ENCODE measurements at places on chromosomes 3 and 15.

GRCh38 chr3:49674497-49674983 is 389 bp downstream of the APEH start:
- DNase-seq: no peak

DNA sequence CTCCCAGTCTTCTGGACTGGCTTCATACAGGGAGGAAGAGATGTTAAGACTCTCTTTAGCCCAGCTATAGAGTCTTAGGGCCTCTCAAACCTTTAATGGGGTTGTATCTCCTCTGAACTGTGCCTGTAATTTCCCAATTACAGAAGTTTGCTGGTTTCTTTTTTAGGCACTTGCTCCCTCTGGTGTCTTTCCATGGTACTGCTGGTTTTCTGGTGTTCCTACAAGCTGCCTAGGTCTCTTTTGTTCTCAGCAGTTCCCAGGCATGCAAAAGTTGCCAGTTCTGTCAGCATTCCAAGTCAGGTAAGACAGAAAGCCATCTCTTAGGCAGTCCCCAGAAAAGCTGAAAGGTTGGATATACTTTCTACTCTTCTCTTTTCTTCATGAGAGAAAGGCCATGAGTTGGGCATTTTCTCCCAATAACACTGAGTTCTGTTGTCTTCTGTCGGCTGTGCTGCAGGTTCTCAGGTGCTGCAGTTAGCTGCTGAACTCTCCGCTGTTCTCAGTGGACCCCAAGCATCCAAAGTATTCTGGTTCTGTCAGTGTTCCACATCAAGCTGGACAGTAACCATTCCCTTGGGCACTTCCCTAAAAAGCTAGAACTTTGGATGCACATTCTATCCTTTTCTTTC is 54.4 kb upstream of the EHHADH start:
- peak; percentile 21 for DNase-seq

DNA sequence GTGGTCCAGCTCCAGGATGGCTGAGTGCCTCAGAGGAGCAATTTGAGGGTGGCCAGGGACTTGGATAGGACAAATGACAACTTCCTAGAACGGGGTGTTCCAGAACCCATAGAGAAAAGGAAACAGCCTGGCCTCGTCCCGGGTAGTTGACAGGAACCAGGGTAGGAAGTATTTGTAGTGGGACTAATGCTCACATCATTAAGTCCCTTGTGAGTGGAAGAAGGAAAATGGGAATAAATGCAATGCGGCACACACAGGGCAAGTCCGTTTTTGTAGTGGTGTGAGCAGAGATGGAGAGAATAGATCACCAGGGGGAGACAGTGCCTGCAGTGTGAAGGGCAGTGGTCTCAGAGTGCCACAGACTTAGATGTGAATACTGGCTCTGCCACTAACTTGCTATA is 19.6 kb downstream of the TIMP4 start:
- peak; percentile 19 for DNase-seq

DNA sequence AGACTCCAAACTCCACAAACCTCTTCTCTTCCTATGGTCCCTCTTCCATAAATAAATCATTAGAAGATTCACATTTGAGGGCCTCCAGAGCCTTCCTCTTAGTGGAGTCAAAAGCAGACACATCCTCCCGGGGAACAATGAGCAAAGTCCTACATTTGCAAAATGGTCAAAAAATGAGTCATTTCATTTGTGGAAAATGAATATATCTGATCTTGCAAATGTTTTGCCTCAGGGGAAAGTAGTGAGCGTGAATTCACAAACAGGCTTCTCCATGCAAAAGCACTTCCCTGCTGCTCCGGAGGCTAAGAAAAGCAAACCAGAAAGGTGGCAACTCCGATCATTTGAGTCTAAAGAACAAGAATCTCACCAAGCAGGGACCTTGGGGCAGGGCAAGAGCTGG is 86.7 kb upstream of the IQSEC1 start:
- no peak for DNase-seq

GRCh38 chr3:64345371-64345770 is 120.1 kb upstream of the PRICKLE2 start:
- no peak for DNase-seq

GRCh38 chr15:35909414-35909813 is 363.4 kb upstream of the DPH6 start:
- no peak for DNase-seq

DNA sequence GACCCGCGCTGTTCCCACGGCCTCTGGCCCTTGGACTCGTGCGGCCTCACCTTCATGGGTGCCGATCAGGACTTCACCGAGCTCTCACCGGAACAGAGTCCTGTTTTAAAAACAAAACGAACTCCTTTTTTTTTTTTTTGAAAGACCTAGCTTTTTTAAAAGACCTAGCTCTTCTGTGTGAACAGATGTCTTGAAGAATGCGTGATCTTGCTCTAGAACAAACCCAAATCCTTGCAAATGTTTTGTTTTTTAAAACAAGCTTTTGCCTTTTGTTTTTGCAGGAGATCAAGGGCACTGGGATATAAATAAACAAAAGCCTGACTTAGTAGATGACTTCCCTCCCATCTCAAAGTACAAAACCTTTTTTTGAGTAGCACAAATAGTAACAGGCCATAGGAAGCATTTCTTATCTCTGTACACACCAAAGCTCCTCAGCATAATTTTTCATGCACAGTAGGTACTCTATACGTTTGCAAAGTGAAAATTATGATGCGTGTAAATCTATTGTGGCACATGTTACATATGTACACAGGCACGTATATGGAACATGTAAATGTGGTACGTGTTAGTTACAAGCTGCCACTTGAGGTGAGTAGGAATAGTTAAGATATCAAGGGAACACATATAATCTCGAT is 1.1 kb upstream of the MSL2 start:
- peak; percentile 31 for DNase-seq

- DNase-seq: no peak
Observed at GRCh38 chr3:52090933-52091468, 34.6 kb upstream of the DUSP7 start.

- no peak for DNase-seq
Observed at GRCh38 chr3:6805236-6805635, 55.7 kb upstream of the GRM7 start.

GRCh38 chr3:50478051-50478450 is 25.4 kb downstream of the CACNA2D2 start:
- no peak for DNase-seq

DNA sequence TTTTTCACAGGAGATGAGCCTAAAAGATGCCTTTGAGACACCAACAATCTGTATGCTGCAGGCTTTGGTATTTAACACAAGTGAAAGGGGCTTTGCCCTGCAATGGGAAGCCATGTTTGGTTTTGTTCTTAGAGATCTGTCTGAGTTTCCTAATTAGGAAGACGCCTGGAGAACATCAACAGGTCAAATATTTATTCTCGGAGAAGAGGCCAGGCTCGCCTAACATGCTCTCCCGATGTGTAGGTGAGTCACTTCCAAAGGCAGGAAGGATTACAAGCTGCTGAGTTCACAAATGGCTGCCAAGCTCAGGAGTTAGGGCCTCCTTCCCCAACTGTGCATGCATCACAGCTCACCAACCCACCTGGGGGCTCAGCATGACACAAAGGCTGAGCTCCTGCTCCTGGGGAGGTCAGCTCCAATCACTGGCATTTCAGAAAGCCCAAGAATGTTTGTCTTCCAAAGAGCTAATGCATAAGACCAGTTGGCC is 119.5 kb upstream of the PRICKLE2 start:
- no peak for DNase-seq

GRCh38 chr15:71494563-71495397 is 315.6 kb upstream of the NR2E3 start:
- no peak for DNase-seq

- no peak for DNase-seq
Observed at GRCh38 chr3:121836064-121836463, 1.1 kb downstream of the EAF2 start.

DNA sequence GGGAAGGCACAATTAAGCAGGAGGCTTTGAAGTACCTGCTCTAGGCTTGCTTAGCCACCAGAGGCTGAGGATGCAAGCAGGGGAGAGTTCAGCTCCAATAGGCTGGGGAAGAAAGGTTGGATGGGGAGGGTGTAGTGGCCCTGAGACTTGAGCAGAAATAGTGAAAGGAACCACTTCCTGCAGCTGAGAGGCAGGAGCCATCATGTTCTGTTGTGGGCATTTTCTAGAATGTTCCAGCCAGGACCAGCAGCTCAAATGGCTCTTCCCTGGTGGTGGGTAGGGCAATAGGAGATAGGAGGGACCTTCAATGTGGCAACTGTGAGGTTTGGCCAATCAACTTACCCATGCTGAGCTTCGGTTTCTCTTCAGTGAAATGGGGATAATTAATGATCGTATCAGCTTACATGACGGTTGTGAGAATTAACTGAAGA is 79.1 kb upstream of the CGNL1 start:
- DNase-seq: peak; percentile 11

GRCh38 chr3:160987982-160988964 is 116.9 kb downstream of the B3GALNT1 start:
- DNase-seq: no peak

- DNase-seq: no peak
Observed at GRCh38 chr3:88000853-88001252, 58.0 kb downstream of the CGGBP1 start.

DNA sequence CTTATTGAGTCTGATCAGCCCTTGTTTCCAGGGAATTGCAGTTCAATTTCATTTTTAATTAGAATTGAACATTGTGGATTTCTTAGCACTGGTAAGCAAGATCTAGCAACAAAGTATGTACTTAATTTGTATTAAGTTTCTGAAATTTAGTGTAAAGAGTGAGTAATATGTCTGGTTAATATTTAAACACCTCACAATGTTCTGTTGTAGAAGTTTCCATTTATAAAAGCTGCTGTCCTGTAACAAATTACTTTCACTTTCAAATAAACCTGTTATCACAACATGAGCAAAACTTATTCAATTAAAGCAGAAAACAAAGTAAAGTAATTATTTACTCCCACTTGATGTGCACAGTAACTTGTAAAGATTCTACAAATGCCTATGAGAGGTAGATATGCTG is 448.5 kb downstream of the NAALADL2 start:
- DNase-seq: no peak

GRCh38 chr3:48151058-48151806 is 37.0 kb downstream of the CDC25A start:
- DNase-seq: peak; percentile 44

GRCh38 chr3:147423798-147424580 is 14.8 kb downstream of the ZIC1 start:
- DNase-seq: no peak

GRCh38 chr15:78374436-78375393 is 34.6 kb downstream of the CRABP1 start:
- DNase-seq: no peak

DNA sequence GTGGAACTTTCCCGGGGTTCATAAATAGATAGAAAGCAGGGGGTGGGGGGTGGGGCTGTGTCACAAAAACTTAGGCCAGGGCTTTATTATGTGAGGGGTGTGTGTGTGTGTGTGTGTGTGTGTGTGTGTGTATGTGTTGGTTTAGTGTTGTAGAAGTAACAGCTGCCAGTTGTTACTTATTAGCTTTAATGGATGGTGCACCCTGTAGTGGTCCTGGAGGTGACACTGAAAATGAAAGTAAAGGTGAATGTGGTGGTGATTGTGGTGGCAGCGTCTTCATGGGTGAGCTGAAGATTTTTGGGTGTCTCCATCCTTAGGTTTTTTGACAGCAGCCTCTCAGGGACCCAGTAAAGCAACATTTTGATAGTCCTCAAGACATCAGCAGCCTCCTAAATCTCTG is 449.9 kb downstream of the PDCD6IP start:
- DNase-seq: no peak

- DNase-seq: no peak
Observed at GRCh38 chr3:66198437-66199088, 22.2 kb upstream of the SLC25A26 start.

- DNase-seq: no peak
Observed at GRCh38 chr15:29935296-29936004, 113.2 kb upstream of the TJP1 start.

- no peak for DNase-seq
Observed at GRCh38 chr15:67006083-67007065, 59.0 kb upstream of the SMAD3 start.

DNA sequence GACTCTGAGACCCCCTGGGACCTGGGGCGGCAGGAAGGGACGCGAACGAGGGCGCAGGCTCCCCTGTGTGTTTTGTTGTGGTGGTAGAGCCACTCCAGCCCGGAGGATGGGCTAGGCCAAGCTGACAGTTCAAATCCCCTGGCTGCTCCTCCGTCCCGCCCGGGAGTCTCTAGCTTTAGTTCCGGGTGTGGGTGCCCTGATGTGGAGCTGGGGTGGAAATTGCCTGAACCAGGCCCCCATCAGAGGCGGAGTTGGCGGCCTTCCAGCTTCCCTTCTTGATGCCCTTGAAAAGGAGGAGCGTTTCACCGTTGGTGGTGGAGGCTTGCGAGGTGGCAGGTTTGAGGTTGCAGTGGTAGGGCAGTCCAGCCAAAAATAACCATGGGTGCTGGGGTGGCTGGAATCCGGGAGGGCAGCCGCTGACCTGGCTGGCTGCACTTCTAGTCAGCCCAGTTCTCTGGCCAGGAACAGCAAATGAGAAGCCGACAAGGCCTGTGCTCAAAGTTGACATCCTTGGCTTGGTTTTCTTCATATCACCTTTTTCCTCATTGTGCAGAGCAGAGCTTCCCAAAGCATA is 817 bp downstream of the CLK3 start:
- peak; percentile 64 for DNase-seq

DNA sequence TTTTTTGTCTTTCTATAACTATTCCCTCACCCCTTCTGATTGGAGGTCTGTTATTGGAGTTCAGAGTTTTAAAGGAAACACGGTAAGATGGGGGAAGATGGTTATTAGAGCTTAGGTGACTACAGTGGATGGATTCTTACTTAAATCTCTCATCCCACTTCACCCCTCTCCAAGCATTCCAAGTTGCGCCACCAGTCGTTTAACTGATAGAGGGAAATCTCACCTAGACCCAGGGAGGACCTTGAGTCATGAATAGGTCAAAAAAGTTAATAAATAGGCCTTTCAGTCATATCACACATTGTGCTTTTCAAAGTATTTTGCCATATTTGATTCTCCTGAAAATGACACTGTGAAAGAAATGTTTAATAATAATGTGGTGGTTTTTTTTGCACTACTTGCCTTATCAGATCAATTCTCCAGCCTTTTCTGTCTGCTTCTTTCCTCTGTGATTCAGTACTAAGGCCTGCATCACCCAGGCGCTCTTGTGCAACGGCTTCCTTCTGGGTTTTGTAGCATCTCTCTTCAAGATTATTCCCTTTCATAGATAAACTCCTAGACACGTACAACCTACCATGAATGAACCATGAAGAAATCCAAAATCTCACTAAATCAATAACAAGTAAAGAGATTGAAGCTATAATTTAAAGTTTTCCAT is 100.4 kb upstream of the TGFBR2 start:
- DNase-seq: no peak

GRCh38 chr15:91895051-91895450 is 41.5 kb downstream of the SLCO3A1 start:
- DNase-seq: no peak
